ENCODE measurements at places on chromosomes 7 and 10.
A peak's percentile ranks its signal among the peaks of the same experiment; 100 is the strongest.

DNA sequence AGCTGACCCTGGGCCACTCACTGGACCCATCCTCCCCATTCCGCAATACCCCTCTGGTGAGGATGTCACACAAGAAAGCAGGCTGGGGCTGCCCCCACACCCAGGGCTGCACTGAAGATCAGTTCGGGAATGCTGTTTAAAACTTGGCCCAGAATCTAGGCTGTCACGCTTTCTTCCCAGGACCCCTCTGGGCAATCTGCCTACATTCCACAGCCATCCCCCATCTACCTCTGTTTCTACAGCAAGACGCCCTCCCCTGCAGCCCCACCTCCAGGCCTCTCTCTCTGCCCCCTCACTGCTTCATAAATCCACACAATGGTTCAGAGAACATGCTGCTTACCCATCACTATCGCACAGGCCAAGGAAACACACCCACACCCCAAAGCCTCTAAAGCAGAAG, 36.1 kb downstream of the XPNPEP1 start:
- no peak for DNase-seq

DNA sequence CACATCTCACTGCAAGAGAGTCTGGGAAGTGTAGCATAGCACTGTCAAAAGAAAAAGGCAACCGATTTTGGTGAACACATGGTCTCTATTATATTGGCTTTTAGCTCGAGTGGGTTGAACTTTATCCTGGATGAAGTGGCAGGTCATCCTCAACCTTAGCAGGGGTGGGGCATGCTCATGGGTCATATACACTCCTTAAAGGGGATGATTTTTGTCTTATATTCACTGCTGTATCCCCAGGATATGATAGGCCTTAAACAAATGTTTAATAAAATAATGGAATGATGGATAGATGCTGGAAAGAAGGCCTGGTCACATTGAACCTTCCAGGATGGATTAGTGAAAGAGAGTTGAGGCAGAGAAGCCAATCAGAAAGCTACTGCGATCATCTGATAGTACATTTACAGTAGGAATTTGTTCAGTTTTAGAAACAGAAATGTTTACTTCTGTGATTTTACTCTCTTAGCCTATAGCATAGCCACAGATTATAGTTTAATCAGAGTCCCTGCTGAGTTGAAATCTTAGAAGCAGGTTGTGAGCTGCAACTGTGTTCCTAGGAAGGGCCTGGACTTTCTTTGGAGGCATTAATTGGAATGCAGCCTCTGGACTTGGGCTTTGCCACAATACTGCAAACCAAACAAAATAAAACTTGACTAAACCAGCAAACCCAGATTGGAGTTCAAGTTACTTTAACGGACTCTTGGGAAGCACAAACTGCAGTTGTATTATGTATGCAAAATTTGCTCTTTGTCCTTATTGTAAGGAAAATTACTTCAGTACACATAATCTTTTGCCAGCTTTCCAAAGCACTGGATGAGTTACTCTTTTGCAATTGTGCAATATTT, 138.3 kb downstream of the BMPER start:
- no peak for DNase-seq

DNA sequence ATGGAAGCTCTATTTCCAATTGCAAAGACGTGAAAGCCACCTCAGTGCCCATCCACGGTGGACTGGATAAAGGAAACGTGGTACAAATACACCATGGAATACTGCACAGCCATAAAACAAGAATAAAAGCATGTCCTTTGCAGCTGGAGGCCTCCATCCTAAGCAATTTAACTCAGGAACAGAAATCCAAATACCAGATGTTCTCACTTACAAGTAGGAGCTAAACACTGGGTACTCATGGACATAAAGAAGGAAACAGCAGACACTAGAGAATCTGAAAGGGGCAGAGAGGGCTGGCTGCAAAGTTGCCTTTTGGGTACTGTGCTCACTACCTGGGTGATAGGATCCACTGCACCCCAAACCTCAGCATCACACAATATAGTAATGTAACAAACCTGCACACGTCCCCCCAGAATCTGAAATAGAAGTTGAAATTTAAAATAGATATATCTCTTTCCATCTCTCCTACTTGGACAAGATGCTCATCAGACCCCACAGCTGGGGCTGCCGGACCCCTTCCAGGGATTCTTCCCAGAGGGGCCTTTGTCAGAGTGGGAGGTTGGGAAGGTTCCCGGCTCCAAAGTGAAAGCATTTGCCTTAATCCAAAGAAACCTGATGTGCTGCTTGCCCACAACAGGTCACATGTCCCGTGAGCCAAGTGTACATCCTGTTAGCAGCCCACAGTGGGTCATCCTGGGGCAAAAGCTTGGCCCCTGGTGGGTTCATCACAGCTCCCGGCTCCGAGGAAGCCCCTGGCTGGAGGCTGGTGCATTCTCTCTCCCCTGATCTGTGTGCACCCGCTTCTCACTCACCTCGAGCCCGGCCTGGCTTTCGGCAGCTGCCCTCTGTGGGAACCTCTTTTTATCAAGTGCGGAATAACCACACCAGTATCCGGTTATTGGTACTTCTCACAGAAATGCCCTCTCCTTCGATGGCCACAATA, 172.3 kb upstream of the PPP2R2D start:
- no peak for DNase-seq

DNA sequence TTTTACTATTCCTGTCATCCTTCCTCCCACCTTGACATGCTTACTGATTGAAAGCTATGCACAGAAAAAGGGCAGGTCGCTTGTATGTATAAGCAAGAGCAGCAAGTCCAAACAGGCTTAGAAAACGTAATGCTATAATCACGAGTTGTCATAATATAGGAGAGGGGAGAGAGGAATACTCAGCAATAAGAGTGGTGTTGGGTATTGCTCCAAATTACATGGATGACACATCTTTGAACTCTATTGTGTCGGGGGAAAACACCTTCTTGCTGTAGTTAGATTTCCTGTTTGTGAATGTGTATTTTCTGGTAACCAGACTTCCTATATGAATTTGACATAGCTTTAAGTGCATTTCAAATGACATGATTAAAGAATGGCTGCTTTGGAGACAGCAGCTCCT, 7.5 kb downstream of the MET start:
- DNase-seq = peak; percentile 49

DNA sequence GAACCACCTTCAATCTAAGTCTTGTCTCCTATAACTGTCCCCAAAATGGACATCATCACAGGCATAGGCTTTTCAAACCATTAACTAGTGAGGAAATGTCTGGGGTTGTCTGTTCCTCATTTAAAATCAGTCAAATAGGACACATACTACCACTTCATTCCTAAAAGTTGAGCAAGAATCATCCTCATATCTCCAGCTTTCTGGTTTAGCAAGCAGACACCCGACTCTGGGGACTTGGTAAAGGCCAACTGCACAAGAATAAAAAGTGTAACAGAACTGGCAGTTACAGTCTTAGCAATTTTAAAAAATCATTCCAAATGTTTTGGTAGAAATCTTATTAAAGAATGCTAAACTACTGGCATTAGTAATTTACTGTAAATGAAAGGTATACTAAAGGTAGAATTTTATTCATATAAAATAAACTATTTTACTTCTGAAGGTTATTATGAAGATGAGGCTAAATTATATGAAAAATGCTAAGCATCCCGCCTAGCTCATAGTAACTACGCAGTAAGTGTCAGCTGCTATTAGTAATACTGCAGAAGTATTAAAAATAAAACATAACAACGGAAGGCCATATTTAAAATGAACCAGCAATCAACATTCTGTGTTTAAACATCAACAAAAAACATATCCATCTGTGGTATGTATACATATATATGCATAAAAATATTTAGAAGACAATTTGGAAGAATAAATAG, 60.8 kb downstream of the ZNF438 start:
- DNase-seq = no peak

- no peak for DNase-seq
Observed at GRCh38 chr7:2616387-2617324, 15.1 kb upstream of the TTYH3 start.

GRCh38 chr7:131879424-131879823, 323.0 kb upstream of the PODXL start:
- no peak for DNase-seq

Measured in NCI-H2081 (cell line).